Activated CD4-positive, CD25-positive, alpha-beta regulatory T cell treated with anti-CD3 and anti-CD28 coated beads, Interleukin-2, amount 50 U/mL, for 16 hours (primary cell): ENCODE measurements at places on chromosomes 7 and 10.

GRCh38 chr10:48655411-48656240, 29.0 kb upstream of the WDFY4 start:
- no peak for DNase-seq

DNA sequence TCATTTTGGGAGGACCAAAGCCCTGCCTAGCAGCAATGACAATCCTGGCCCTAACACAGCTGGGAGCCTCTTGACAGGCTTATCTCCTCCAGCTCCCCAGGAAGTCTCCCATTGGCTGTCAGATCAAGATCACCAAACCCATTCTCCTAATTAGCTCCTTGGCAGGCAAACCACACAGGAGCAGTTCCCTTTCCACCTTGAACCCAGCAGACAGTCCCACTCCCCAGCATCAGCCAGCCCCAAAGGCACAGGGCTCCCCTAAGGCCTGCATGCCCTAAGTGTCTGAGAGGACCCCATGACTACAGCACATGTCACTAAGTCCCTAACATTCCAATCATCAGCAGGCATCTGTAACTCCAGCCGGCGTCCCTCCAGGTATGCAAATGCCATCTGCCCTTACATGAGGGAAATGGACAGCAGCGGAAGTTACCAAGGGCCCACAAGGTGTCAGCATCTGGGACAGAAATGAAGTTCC, 348.5 kb downstream of the KCNMA1 start:
- DNase-seq: no peak

GRCh38 chr10:46018453-46019176, 11.8 kb downstream of the NCOA4 start:
- DNase-seq: no peak

GRCh38 chr7:50212016-50212325, 92.5 kb upstream of the IKZF1 start:
- DNase-seq: no peak

DNA sequence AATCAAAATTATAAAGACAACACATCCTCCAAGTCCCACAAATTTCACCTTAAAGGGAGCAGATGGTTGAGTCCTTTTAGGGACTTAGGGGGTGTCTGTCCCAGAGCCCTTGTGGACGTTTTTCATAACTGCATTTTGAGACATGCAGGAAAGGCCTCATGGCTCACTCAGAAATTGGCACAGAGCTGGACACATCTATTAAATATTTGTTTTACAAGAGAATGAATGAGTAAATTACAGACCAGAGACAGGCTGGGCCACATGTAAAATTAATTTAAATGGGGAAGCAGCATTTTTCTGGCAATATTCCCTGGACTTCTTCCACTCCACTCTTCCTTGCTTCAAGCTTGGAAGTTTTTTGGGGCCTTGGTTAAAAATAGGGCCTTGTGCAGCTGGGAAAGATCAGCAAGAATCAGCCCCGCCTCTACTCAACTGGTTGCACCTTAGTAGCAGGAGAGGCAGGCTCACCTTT, 20.0 kb downstream of the LAMB1 start:
- DNase-seq: no peak
